CD4-positive, alpha-beta T cell (primary cell): ENCODE measurements at places on chromosomes 16 and 17.

DNA sequence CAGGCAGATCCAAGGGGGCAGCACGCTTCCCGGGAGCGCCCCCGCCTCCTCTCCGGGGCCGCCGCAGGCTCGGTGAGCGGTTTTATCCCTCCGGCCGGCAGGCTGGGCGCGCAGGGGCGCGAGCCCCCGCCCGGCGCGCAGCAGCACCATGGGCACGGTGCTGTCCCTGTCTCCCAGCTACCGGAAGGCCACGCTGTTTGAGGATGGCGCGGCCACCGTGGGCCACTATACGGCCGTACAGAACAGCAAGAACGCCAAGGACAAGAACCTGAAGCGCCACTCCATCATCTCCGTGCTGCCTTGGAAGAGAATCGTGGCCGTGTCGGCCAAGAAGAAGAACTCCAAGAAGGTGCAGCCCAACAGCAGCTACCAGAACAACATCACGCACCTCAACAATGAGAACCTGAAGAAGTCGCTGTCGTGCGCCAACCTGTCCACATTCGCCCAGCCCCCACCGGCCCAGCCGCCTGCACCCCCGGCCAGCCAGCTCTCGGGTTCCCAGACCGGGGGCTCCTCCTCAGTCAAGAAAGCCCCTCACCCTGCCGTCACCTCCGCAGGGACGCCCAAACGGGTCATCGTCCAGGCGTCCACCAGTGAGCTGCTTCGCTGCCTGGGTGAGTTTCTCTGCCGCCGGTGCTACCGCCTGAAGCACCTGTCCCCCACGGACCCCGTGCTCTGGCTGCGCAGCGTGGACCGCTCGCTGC, 832 bp downstream of the CDK5R1 start:
- no peak for DNase-seq

DNA sequence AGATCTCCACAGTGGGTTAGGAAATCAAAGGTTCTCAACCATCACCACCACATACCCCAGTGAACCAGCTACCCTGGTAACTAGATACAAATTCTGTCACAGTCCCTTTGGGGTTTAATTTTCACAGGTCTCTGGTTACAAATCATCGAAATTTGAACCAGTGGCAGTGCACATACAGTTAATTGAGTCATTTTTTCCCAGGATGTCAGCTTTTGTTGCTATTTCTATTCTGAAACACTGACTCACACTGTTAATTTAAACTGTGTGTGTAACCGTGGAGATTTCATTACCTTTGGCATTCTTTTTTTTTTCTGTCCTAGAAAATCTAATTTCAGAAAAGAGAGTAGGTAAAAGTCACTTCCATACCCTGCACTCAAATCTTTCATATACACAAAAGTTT, 511.5 kb downstream of the TOX3 start:
- DNase-seq: no peak

DNA sequence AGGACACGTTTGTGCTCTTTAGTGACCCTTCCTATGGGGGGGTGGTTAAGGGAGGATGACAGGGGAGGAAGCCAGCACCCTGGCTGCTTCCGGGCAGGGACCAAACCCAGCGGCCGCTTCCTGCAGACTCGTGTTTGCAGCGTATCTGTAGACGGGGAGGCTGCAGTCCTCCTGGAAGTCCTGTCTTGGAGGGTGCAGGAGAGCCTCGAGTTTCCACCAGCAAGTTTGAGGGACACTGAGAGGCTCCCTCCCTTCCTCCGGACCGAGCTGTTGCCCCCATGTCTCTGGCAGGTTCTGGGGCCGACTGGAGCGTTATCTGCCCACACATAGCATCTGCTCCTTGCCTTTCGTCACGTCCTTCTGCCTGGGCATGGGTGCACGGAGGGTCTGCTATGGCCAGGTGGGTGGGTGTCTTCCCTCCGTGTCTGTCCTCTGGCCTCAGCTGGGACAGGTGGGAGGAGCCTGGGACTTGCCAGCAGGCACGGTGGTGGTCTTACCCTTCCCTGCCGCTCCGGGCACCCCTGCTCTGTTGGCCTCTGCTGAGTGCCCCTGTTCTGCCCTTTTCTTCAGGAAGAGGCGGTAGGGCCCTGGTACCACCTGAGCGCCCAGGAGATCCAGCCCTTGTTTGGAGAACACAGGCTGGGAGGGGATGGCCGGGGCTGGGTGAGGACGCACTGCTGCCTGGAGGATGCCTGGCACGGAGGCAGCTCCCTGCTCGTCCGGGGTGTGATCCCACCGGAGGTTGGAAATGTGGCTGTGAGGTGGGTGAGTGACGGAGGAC, 8.8 kb downstream of the ENGASE start:
- no peak for DNase-seq

GRCh38 chr16:79310710-79311109, 289.8 kb downstream of the MAF start:
- no peak for DNase-seq

- DNase-seq: no peak
Observed at GRCh38 chr16:87100306-87101058, 216.7 kb downstream of the C16orf95 start.

DNA sequence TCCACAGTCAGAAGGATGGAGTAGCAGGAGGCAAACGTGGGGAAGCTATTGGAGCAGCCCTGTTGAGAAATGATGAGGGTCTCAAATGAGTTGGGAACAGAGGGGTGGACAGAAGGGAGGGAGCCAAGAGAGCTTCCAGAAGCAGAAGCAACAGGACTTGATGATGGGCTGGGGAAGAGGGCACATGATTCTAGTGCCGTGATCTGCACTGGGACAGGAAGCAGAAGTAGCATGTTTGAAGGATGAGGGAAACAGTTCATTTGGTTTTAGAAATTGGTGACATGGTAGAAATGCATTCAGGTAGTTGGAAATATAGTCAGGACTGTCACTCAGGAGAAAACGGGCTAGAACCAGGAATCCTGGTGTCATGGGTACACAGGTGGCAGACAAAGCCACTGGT, 19.4 kb downstream of the EMP2 start:
- DNase-seq: no peak

- no peak for DNase-seq
Observed at GRCh38 chr17:82939621-82940135, 99.9 kb upstream of the ZNF750 start.

DNA sequence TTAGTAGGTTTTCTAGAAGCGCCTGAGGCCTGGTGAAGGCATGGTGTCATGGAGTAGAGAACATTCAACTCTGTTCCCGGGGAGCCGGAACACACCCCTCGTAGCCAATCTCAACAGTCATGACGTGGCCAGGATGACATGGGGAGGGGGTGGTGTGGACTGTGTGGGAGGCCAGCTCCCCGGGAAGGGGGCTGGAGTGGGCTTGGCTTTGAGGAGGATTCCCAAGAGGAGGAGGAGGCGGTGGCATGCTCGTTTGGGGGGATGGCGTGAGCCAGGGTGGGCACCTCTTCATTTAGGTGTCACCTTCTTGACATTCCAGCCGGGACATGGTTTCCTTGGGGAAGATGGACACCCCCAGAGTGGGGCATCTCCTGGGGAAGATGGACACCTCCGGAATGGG, 257.5 kb downstream of the SEC14L1 start:
- no peak for DNase-seq

DNA sequence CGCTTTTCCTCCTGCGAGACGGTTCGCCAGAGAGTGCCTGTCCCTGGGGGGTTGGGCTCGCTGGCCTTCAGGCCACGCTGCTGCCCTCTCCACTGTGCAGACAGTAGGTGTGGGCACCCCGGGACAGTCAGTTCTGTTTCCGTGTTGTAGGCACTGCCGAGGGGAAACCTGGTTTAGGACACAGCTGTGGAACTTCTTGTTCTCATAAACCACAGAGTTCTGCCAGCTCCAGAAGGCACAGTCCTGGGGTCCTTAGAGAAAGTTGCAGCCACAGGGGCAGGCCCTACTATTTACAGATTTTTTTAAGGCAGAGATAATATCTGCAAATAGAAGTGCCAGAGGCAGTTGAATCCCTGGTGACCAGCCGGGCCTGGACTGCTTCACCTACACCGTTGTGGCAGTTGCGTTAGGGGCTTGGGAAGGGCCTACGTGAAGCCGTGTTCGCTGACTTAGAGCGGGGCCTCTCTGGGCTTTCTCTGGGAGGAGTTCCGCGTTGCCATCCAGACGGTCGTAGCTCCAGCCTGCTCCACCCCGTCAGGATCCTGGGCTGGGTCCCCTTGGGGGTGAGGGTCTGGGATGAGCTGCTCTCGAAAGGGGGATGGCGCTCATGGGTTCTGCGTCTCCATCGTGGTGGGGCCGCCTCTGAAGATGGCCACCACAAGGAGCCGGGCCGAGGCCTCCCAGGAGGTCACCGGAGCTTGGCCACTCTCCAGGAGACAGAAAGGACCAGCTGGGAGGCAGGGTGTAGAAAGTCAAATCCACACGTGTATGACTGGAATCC, 126.3 kb downstream of the BANP start:
- no peak for DNase-seq

- no peak for DNase-seq
Observed at GRCh38 chr17:34236281-34236892, 18.7 kb upstream of the CCL2 start.
